Activated CD4-positive, alpha-beta T cell treated with anti-CD3 and anti-CD28 coated beads, Interleukin-2, amount 50 U/mL, for 48 hours (primary cell): ENCODE measurements at places on chromosomes 7 and 10.

GRCh38 chr10:6423004-6423403, 157.1 kb downstream of the PRKCQ start:
- peak; percentile 60 for DNase-seq

DNA sequence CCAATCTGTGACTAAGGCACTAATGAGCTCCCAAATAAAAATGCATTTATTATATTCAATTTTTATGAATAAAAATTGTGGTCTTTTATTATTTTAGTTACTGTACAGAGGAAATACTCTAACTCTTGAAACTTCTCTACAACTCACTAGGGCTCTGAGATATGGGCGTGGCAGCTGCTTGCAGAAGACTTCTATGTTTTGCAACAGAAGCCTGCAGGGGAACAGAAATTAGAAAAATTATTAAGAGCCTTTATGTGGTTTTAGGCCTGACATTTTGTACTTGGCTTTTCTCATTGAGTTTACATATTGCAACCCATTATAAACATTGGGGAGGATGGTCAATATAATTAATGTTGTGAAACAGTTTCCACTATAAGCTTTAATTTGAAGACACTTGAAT, 581.4 kb downstream of the TNS3 start:
- no peak for DNase-seq

- DNase-seq: no peak
Measured at GRCh38 chr7:43591558-43592180, 8.8 kb downstream of the STK17A start.

- DNase-seq: no peak
Measured at GRCh38 chr10:132451506-132452215, 54.7 kb downstream of the PWWP2B start.

DNA sequence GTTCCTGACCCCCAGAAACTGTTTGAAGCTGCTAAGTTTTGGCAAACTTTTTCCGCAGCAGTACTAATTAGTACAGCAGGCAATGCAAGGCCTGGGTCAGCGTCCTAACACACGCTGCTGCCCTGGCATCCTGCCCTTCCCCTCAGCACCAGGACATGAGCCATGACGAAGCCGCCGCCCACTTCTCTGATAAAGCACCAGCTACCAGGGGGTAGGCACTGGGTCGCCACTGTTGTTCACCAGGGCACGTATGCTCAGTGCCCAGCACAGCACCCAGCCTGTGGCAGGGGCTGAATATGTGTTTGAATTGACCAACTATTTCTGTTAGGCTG, 59.5 kb downstream of the CHST15 start:
- DNase-seq: no peak

DNA sequence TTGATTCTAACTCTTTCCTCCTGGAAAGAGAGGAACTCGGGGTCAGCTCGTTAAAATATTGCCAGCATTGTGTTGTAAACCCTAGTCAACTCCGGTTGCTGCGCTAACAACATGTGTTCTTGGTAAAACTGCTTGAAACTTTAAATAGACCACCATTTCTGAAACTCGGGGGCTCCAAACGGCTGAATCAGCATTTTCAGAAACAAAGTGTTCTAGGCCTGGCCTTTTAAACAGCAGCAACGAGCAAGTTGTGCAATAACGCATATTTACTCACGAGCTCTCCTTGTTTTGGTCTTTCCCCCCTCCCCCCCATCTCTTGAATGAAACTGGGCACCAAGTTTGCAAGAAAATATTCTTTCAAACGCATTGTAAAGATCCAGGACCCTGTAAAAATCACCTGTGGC, 9.2 kb upstream of the GRB10 start:
- no peak for DNase-seq

DNA sequence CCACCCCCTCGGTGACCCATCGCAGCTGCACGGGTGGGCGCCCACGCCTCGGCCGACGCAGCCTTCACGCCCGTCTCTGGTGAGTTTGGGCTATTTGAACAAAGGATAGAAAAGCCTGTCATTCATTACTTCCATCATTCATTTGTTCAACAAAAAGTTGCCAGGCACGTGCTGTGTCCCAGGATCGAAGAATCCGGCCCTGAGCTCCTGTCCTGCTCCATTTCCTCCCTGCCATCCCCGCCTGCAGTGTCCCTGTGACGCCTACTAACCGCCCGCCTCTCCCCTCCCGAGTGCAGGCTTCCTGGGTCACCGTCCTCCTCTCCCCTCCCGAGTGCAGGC, 340.1 kb downstream of the WDR37 start:
- no peak for DNase-seq

GRCh38 chr10:23325132-23325531, 19.5 kb downstream of the C10orf67 start:
- no peak for DNase-seq

DNA sequence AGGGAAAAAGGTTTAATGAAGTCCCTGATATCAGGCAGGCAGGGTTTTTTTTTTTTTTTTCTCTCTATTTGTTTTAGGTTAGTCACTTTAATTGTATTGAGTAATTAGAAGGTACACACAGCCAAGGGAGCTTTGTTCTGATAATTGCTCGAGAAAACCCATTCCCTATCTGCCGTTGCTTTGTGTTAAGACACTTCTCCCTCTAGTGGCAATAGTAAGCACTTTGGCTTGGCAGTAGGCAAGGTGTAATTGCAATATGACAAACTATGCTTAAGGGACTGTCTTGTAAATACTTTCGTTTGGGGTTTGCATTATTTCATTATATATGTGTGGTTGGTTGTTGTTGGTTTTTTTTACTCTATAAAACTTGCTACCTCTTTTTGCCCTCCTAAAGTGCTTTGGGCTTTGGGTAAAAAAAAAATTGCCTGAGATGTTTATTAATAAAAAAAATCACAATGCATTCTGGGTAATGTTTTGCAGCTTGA, 113.4 kb downstream of the BTRC start:
- peak; percentile 10 for DNase-seq

- no peak for DNase-seq
Measured at GRCh38 chr7:22127835-22128527, 182.3 kb upstream of the CDCA7L start.

DNA sequence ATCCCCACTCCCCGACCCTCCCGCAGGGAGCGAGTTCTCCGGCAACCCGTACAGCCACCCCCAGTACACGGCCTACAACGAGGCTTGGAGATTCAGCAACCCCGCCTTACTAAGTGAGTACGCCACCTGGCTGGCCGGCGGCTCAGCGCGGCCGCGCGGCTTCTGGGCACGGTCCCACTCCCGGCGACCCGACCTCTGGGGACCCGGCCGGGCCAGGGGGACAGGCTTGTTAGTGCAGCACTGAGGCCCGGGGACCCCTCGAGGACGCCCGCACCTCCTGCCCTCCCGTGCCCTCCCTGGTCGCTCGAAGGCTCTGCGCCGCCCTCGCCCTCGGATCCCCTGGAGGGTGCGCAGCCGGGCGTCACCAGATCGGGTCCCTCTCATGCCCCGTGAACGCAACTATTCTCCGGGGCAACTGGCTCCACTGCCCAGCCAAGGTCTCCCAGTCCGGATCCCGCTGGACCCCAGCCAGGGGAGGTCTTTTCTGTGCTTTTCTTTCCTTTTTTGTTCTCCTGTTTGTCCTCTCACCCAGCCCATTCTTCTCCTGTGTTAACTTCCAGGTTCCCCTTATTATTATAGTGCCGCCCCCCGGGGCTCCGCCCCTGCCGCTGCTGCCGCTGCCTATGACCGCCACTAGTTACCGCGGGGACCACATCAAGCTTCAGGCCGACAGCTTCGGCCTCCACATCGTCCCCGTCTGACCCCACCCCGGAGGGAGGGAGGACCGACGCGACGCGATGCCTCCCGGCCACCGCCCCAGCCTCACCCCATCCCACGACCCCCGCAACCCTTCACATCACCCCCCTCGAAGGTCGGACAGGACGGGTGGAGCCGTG, 81.8 kb downstream of the PAX2 start:
- DNase-seq: peak; percentile 47

- no peak for DNase-seq
Measured at GRCh38 chr7:102251531-102252365, 34.9 kb upstream of the SH2B2 start.

GRCh38 chr7:150909200-150909995, 57.1 kb downstream of the AOC1 start:
- DNase-seq: no peak

DNA sequence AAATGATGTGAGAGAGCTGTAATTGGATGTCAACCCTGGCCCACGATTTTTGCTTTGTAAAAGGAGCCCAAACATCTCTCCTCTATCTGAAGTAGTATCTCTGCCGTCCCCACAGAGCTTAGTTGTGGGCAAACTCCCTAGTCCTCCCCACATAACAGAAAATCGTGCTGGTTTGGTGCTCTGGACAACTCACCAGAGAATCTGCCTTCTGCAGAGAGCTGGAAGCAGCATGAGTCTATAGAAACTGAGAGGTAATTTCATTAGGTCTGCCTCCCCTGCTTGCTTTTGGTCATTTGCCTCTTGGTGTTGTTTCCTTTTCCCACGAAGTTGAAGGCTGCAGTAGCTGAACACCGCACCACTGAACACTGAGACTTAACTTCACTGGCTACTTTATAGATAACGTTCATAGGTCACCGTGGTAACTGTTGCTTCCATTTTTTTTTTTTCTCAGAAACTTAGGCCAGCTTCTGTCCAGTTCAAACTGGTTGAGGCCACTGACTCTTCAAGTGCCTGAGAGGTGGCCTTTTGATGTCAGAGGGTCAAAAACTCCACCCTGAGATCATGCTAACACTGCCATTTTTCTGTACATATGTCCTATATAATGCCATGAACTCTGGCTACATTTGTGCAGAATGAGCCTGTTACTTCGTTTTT, 3.3 kb upstream of the CDCA7L start:
- no peak for DNase-seq

DNA sequence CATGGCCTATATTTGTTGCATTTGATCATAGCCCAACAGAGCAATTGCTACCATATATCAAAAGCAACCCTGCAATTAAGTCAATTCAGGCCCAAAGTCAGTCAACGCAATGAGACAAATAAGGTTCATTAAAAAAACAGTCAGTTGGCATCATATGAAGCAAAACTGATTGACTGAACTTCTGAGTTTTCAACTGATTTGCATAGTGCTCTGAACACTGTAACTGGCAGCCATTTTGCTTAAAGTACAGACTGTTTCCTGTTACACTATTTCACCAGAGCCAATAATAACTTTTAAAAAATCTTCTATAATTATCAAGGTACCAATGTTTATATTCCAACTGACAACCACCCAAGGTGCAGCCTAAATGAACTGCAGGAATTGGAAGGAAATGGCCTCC, 68.4 kb upstream of the RAPGEF5 start:
- DNase-seq: no peak

- DNase-seq: no peak
Measured at GRCh38 chr10:24246365-24246764, 37.4 kb downstream of the KIAA1217 start.

DNA sequence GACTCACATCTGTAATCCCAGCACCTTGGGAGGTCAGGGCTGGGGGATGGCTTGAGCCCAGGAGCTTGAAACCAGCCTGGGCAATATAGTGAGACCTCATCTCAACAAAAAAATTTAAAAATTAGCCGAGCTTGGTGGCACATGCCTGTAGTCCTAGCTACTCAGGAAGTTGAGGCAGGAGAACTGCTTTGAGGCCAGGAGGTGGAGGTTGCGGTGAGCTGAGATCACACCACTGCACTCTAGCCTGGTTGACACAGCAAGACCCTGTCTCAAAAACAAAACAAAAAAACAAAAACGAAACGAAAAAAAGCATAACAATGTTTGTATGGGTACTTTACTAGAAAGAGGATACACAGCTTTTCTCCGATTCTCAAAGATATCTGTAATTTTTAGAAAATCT, 31.8 kb downstream of the WNT16 start:
- DNase-seq: no peak

DNA sequence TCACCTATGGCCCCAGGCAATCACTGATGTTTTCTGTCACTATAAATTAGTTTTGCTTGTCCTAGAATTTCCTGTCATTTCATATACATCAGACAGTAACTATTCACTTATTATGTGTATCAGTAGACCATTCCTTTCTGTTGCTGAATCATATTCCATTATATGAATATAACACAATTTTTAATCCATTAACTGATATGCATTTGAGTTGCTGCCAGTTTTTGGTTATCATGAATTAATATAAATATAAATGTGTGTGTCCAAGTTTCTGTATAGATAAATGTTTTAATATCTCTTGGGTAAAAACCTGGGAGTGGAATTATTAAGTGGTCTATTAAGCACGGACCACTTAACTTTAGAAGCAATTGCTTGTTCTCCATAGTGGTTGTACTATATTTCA, 143.8 kb downstream of the ZNF438 start:
- DNase-seq: no peak

GRCh38 chr10:123062726-123063125, 53.9 kb downstream of the ACADSB start:
- DNase-seq: no peak

- DNase-seq: no peak
Measured at GRCh38 chr7:92303761-92304160, 58.0 kb downstream of the ANKIB1 start.

DNA sequence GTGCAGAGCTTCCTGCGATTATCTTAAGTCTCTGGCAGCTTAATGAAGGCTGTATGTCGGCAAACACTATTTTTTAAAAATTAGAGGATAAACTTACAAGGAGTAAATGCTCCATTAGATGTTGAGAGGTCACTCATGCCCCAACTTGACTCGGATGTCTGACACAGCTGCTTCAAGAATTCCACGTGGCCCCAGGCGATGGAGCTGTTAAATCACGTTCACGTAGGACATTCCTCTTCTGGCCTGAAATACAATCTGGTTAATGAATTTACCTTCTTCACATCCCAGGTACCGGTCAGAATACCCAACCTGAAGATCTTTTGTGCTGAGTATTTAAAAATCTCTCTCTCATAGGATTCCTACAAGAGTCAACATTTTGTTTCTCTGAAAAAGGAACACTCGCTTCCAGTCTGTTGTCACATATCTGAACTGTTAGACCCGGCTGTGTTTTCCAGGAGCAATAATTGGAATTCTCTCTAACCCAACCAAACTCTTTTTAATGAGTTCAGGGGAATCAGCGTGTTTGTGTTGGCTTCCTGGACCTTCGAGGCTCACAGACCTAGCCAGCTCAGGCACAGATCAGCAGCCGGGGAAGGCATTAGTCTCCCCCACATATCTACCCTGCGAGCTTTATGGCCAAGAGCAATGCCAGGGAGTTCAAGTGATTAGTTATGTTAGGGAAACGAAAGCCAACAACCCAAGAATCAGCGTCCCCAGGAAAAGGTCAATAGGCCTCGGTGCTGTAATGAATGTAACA, 284.9 kb downstream of the FGFR2 start:
- no peak for DNase-seq
